ENCODE measurements at places on chromosomes 1 and 21.

DNA sequence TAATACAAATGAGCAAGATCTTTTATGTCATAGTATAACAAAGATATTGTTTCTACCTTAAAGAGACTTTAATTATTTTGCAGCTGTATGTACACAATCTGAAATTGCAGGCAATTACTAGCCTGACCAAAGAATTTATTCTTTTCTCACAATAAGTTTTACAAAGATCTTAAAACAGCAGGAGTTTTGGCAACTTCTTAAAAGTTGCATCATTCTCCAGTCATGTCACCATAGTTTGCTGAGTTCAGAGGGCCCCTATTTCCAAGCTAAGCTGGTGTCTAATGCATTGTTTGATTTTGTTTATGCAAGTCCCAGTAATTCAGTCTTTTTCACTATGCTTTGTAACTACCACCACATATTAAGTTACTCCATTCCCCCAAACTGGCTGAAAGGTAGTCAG, 114.8 kb downstream of the DNAH14 start:
- DNase-seq, result no peak

DNA sequence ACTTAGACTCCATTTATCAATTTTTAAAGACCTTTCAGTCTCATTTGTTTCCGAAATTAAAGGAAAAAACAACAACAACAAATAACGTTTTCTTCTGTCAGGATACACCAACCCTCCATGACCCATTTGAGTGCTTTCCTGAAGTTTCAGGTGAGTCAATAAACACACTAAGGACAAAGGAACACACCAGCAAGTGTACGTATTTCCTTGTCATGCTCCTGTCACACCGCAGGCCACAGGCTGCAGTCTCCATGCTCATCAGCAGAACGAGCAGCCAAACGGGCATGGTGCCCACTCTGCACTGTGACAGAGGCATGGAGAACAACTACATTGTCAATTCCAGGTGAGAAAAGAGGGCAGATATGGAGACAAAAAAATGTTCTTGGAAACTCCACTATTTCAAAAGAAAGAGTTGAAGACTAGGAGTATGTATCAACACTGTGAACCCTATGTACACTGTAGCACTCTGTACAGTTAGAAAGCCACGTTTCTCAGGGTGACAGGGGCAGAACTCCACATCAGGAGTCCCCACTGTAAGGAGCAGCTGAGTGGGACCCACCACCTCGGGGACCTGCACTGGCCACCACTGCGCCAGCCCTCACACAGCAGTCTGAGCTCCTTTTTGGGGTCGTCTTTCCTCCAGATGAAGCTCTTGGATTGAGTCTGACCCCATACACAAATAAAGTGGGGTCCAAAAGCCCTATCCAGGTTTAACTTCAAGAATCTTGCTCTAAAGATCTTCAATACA, 2.6 kb downstream of the PTTG1IP start:
- no peak for DNase-seq

DNA sequence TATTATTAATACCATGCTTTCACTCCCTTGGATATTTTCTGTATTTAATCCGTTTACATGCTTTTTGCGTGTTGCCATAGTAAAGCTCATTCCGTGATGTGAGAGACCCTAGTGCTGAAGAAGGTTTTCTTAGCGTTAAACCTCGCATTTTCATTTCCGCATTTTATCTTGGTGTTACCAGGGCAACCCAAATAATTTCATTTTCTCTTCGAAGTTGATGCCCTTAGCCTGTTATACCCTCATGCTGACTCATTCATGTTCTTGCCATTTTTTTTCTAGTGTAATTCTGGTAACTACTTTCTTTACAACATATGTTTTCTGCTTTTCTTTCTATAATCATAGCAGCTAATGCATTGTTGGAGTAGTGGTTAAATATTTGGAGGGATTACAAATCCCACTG, 37.2 kb downstream of the LRRC8C start:
- peak; percentile 57 for DNase-seq

GRCh38 chr1:177632923-177633615, 336.8 kb downstream of the SEC16B start:
- no peak for DNase-seq

GRCh38 chr1:16461681-16462080, 21.2 kb downstream of the NECAP2 start:
- DNase-seq, result no peak

GRCh38 chr1:205532026-205532898, 27.8 kb downstream of the CDK18 start:
- DNase-seq, result no peak

DNA sequence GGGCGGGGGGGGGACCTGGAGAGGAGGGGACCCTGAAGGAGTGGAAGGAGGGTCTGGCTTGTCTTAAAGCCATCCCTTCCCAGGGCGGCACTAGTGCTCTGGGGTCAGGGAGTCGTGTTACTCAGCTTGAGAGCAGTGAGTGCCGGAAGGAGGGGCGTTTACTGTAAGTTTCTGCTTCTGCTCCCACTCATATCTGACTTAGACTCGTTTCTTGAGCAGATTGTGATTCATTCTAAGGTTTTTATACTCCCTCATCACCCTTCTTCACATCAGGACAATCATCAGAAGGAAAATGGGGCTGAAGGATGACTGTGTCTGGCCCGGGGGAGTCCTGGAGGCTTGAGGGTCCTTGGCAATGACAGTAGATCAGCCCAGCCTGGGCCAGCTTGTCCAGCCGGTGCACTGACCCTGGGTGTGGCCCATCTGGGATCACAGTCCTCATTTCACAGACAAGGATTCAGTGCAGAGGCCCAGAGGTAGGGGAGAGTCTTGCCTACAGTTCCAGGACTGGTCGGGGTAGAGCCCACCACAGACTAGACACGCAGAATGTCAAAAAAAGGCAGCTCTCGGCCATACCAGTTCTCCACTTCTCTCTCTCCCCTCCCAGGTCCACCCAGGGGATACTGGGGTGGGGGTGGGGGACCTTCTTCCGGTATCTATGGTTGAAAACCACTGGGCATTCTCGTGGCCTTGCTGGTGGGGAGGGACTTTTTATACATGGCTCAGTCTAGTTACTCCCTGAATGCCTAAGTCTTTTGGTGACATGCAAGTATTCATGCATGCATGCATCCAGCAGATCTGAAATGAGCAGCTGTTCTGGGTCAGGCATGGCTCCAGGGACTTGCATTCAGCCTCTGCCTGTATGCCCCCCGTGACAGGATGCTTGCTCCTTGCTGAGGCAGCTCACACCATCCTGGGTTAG, 5.1 kb downstream of the TNFRSF8 start:
- peak; percentile 75 for DNase-seq

- no peak for DNase-seq
Measured at GRCh38 chr1:163932901-163933300, 611.1 kb downstream of the NUF2 start.

- no peak for DNase-seq
Measured at GRCh38 chr1:160260406-160261382, 1.7 kb downstream of the DCAF8 start.

DNA sequence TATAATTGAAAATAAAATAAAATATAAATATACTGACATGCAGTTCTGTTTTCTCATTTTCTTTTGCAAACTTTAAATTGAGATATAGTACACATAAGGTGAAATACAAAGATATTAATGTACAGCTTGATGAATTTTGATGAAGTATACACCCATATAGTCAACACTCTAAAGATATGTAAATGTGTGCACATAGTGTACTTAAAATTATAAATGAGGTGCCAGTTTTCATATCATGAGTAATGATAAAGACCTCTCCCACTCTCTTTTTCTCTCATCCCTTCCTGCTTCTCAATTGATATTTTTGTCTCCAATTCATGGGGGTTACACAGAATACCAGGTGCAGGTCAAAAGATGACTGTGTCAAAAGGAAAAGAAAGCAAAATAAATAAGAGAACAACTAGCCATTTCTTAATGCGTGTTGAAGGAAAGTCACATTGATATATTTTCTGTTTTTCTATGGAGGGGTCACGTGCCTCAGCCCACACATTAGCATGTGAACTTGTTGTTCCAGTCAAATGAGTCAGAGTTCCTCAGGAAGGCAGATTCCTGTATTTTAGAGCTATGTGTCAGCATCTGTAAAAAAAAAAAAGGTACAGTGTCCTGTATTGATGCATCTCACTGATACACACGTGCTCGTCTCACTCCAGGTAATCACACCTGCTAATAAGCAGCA, 64.3 kb upstream of the HOOK1 start:
- DNase-seq, result no peak

- no peak for DNase-seq
Measured at GRCh38 chr1:34330061-34330460, 153.4 kb downstream of the C1orf94 start.

DNA sequence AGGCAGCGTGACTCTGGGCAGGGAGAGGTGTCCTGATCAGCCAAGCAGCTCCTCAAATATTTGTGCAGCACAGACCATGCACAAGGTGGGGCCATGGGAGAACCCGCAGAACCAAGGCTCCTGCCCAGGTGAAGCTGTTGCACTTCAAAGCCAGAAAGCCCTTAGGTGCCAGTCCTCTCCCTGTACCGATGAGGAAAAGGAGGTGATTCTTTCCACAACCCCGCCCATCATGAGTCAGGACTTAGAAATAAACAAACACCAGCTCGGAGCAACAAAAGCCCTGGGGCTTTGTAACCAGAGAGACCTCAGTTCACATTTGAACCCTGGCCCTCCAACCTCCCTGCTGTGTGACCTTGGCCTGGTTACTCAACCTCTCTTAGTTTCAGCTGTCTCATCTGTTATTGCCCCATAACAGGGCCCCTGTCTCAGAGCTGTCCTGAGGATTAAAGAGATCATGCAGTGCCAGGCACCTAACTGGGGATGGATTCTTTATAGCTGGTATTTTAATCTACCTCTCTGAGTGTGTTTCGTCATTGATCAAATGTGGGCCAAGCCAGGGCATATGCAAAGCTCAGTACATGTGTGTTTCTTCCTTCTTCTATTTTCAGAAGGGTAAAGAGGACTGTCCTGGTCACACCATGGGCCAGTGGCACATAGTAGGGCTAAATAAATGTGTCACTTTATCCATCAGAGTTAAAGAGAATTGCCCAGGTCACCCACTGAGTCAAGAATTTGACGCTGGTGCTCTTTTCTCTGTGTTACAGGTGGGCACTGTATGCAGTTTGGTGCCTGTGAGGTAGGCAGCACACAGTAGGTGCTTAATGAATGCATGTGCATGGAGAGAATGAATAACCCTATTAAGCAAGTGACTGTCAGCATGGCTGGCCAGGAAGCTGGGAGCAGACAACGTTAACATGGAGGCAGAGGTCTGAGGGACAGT, 1.4 kb downstream of the LDLRAD1 start:
- no peak for DNase-seq

DNA sequence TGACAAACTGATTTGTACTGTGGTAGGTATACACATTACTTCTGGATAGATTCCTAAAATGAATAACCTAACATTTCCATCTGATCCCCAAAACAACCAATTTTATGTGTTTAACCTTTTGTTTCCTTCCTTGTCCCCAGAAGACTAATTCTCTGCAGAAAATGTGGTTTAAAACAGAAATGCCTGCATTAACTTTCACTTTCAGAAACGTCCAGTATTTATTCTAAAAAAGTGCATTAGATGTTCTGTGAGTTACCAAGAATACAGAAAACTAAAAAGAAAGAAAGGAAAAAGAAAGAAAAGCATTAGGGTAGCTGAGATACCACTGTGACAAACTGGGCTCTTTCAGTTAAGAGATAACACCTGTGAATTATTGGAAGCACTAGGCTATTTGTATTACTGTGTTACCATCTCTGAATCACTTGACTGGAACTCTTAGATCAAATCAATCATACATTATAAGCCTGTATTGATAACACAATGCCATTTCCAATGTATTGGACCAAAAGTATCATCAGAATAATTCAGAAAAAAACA, 177.7 kb downstream of the NCAM2 start:
- DNase-seq, result no peak

DNA sequence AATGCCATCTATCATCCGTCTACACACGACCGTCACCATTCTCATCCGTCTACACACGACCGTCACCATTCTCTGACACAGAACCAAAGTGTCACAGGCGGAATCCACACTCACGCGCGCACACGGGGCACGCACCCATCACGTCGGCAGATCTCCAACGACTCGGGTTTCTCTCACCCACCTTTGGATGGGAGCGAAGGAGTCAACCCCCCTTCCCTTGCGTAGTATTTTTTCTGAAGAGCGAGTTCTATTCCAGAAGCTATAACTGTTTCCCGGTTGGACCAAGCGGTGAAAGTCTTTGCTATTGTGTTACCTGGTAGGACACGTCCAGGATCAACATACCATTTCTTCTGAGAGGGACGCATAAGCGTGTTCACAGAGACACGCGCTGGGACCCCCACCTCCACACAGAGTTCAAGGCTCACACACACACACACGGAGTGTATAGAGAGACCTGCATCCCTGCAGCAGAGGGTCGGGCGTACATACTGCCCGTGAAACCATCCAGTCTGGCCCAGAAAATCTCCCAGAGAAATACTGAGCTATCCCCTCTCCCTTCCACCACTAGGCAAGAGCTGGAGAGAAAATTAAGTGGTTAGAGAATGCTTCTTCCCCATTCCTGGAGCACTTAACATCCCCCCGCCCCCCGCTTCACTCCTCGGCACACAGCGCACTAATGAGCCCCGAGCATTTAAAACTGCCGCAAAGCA, 741 bp downstream of the DUSP10 start:
- no peak for DNase-seq

- DNase-seq, result peak; percentile 80
Measured at GRCh38 chr1:212595787-212596714, 12.5 kb upstream of the ATF3 start.

DNA sequence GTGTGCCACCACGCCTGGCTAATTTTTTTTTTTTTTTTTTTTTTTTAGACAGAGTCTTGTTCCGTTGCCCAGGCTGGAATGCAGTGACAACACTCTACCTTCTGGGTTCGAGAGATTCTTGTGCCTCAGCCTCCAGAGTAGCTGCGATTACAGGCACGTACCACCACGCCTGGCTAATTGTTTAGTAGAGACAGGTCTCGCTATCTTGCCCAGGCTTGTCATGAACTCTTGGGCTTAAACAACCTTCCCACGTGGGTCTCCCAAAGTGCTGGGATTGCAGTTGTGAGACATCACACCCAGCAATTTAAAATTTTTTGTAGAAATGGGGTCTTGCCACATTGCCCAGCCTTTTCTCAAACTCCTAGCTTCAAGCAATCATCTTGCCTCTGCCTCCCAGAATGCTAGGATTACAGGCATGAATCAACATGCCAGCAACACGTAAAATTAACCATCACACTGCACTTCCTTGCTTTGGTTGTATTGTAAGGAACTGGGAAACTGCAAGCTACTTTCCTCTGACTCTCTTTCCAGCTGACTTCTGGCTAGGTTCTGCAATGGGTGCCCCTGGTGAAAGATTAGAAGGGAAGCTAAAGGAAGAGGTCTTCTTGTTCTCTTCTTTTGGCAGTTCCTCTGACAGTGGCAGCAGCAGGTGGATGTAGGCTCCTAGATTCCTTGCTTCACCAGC, 13.9 kb upstream of the IL6R start:
- DNase-seq, result no peak

DNA sequence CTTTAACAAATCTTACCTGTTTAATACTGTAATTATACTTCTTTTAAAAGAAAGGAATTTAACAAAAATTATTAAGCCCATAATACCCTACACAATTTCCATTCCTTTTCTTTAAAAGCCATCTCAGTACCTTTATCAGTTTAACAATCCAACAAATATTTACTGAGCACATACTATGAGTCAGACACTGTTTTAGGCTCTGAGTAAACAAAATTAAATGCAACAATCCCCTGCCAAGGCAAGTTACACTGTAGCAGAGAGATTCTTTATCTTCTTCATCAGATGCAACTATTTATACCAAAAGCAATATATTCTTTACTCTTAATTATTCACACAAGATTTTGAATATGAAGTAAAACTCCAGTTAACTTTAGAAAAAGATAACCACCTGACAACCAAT, 12.0 kb downstream of the DENND1B start:
- no peak for DNase-seq
